ENCODE measurements at places on chromosomes 12 and 14.

- no peak for DNase-seq
Observed at GRCh38 chr14:95047754-95048153, 109.6 kb downstream of the DICER1 start.

- DNase-seq: peak; percentile 54
Observed at GRCh38 chr14:35898217-35898775, 72.2 kb downstream of the BRMS1L start.

- DNase-seq: no peak
Observed at GRCh38 chr14:54805070-54805444, 97.6 kb downstream of the GCH1 start.

DNA sequence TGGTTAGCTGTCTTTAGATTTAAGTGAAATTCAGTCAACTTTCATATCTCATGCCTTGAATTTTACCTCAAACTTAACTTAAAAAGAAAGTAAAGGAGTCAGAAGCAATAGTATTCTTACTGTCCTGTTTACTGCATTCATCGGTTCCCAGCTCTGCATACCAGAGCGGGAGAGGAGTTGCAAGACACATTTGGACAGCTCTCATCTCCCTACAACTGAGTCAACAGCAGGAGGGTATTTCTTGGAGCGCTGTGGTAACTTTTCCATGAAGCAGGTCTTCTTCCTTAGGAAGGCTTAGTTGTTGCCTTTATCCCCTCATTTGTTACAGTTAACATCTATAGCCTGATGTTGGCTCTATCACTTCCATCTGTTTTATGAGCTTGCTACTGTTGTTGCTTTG lies 65.1 kb downstream of the TRMT5 start:
- DNase-seq: no peak

GRCh38 chr12:94721173-94721572 lies 70.8 kb upstream of the TMCC3 start:
- no peak for DNase-seq

- no peak for DNase-seq
Observed at GRCh38 chr12:5944688-5945070, 380 bp downstream of the ANO2 start.

- DNase-seq: no peak
Observed at GRCh38 chr12:130480887-130481286, 143.2 kb downstream of the PIWIL1 start.

- no peak for DNase-seq
Observed at GRCh38 chr12:108693186-108693730, 38.1 kb downstream of the CORO1C start.

DNA sequence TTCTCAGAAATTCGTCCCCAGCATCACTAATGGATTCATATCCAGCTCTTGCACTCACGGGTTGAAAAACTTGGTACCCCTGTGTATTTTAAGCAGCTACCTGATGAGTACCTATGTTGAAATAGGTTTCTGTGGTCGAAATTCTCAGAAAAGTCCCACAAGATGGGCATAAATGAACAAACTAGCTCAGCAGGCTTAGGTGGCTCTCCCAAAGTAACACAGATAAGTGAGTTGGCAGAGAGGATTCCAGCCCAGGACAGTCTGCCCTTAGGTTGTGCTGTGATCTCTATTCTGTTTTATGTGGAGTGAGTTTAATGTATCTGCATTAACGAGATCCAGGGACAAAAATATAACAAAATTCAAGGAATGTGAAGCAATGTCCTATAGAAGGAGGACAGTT lies 92.3 kb downstream of the RGS6 start:
- DNase-seq: no peak

DNA sequence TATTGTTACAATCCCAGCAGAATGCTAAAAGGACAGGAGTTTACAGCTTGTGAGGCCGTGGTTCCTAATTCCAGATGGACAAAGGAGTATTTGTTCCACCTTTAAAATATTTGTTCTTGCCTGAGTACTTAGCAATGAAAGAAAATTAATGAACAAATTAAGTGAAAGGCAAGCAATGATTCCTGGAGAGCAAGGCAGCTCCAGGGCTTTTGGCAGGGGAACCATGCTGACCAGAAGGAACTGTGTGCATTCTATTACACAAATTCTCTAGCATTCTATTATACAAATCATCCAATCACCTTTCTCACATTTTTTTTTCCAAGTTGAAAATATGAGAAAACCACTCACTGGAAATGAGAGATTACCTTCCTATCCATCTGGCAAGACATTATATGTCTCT lies 1.8 kb upstream of the BMAL2 start:
- no peak for DNase-seq

GRCh38 chr14:91378930-91379578 lies 38.6 kb downstream of the CCDC88C start:
- DNase-seq: no peak

DNA sequence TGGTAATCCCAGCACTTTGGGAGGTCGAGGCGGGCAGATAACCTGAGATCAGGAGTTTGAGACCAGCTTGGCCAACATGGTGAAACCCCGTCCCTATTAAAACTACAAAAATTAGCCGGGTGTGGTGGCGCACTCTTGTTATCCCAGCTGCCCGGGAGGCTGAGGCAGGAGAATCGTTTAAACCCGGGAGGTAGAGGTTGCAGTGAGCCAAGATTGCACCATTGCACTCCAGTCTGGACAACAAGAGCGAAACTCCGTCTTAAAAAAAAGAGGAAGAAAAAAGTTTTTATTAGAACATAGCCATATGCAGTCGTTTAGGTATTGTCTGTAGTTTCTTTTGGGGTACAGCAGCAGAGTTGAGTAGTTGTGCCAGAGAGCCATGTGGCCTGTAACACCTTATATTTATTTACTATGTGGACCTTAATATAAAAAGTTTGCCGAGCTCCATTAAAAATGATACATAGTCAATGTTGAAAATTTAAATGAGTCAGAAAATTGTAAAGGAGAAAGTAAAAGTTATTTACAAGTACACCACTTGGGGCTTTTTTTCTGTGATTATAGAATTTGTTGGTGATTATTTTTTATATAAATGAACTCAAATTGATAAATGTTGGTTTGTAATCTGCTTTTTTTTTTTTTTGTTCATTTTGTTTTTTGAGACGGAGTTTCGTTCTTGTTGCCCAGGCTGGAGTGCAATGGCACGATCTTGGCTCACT lies 2.2 kb downstream of the ADIPOR2 start:
- no peak for DNase-seq

DNA sequence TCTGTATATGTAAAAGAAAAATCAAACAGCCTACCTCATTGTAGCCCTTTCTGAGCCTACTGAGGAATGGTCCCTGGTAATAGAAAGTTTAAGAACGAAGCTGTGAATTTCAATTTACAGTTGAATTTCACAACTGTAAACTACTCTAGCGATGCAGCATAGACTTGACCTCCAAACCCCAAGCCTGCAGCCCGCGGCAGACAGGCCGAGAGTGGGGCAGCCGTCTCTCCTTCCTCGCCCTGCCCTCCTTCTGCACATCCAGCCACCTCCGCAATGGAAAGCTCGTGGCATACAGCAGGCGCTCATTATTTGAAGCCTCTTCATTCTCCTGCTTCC lies 15.3 kb downstream of the RNASE2 start:
- no peak for DNase-seq

GRCh38 chr14:100623961-100624360 lies 36.7 kb upstream of the BEGAIN start:
- no peak for DNase-seq

DNA sequence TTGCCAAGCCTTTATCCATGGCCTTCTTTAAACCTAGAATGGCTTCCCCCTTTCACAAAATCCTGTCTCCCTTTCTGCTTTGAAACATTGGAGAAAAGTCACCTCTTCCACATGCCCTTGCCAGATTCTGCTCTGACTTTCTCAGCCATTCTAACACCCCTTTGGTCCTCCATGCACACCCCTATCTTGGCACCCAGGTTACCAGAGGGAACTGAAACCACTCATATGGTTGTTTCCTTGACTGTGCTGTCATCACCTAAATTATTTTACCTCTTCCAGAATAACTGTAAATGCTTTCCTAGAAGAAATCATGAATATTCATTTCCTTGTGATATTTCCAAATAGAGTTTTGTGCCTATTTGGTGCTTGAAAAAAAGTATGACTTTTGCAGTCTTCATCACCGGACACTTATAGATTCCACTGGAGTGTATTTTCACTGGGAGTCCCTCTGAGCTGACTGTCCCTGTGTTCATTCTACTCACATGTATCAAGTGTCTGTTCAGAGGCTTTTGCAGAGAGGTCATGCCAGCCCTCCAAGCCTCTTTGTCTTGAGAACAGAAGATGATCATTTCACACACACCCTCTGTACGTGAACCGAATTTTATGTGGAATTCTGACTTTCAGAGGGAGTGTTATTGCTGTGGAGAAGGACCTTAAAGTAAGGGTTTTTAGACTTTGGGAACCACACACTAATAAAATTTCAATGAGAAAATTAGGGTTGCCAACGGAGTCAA lies 74.1 kb downstream of the PLXNC1 start:
- no peak for DNase-seq

DNA sequence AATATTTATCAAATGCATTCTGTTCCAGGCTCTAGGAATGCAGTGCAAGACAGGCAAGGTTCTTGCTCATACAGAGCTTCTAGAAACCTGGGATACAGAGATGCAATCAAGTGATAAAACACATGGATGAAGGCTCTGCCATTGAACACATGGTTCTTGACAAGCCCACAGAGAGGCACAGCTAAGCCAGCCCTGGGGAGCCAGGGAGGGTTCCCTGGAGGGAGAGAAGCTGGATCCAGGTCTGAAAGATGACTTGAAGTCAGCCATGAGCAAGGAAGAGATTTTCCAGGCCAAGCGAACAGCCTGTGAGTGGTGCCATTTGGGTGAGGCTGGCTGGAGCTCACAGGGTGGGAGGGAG lies 66.2 kb downstream of the IRF2BPL start:
- DNase-seq: no peak

DNA sequence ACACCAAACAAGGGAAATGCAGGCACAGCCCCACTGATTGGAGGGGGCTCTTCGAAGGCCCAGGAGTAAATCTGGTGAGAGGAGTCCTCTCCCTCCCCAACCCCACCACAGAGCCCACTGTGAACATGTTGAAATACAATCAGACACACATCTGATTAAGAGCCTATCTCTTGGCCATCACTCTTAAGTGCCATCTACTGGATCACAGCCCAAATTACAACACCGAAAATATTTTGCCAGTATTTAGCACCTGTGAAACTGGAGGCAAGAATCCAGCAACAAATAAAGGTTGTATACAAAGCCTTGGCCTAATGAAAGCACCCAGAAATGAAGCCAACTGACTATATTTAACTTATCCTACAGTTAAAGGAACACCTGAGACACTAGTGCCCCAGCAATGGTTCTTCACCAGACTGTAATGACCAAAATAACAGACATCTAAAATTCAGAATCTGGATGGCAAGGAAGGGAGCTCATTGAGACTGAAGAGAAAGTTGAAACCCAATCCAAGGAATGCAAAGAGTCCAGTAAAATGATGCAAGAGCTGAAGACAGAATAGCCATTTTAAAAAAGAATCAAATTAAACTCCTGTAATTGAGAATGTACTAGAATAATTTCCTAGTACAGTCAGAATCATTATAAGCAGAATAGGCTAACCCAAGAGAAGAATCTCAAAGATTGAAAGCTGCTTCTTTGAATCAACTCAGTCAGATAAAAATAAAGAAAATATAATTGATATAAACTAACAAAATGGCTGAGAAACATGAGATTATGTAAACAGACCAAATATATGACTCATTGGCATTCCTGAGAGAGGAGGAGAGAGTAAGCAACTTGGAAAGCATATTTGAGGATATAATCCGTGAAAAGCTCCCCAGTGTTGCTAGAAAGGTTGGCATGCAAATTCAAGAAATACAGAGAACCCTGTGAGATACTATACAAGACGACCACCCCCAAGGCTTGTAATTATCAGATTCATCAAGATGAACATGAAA lies 1117.0 kb downstream of the FLRT2 start:
- no peak for DNase-seq

DNA sequence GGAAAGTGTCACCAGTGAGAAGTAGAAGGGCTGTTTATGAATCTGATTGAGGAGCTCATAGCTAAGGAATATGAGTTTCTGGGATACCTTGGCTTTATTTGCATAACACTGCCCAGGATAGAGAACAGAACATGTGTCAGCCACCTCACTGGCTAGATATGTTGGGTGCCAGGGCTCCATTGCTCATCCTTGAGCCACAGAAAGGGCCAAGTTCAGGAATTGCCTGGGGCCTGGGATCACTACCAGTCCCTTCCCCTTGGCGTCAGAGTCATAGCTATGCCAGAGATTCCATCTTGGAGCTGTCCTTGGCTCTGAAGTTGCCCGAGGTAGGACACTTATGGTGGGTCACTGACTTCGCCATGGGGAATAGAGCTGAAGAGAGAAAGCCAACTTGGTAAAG lies 49.0 kb downstream of the IFT43 start:
- DNase-seq: no peak

GRCh38 chr12:47907851-47908454 lies 3.2 kb upstream of the VDR start:
- no peak for DNase-seq

DNA sequence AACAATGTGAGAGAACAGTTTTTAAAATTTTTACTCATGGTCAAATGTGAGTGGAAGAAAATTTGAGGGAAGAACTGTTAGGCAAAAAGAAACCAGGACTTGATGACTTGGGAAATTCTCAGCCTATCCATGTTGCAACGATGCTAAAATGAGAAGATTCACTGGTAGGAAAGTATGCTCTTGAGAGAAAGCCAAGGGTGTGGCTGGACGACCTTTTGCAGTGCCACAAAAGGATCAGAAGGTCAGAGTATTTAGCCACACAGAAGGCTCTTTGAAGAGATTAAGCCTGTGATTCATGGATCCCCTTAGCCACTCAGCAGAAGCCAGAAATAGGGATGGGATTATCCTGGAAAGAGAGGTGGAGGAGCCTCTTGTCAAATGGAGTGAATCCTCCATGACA lies 336.8 kb downstream of the LRIG3 start:
- DNase-seq: no peak

DNA sequence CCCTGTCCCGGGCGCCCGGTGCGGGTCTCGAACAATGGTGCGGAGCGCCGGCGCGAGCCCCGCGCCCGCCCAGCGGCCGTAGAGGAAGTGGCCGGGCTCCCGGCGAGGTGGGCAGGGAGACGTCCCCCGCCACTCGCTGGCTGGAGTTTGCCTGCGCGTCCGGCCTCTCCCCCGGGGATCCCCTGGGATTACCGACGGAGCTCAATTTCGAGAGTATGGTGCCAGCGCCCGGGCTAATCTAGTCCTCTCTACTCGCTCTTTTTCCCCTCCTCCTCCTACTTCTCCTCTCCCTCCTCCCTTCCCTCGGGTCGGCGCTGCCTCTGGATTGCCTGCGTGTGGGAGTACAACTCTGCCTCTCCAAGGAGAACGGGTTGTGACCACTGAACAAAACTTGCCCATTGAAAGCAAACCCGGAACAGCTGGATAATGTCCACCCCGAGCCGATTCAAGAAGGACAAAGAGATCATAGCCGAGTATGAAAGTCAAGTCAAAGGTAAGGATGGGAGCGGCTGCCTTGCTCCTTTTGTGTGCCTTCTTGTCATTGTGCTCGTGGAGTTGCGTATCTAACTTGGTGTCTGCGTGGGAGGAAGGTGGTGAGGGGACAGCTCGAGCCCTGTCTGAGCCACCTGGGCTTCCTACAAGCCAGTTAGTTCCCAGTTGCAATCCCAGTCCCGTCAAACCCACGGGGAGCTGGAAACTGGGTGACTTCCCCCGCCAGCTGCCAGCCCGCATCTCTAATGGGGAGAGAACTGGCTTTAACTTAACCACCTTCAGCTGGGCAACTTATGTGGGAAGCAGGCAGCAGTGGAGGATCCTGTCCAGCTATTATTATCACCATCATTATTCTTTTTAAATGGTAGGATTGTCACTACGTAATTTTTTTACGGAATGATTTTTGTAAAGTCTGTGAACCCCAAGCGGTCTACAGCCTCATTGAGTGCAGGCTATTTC lies at the start of gene SRGAP1:
Gene SRGAP1 (plus strand): TSS at position 310 of the 951 bp plus-strand sequence. CDS start 117 bp downstream, at position 427.
- DNase-seq: peak; percentile 58

GRCh38 chr14:103542605-103543088 lies 13.7 kb downstream of the TRMT61A start:
- peak; percentile 91 for DNase-seq

- no peak for DNase-seq
Observed at GRCh38 chr12:91506452-91506851, 323.8 kb upstream of the DCN start.

All from hippocampal formation (tissue), 2 donors.